ENCODE measurements at places on chromosomes 1 and 21.
A peak's percentile ranks its signal among the peaks of the same experiment; 100 is the strongest.

DNA sequence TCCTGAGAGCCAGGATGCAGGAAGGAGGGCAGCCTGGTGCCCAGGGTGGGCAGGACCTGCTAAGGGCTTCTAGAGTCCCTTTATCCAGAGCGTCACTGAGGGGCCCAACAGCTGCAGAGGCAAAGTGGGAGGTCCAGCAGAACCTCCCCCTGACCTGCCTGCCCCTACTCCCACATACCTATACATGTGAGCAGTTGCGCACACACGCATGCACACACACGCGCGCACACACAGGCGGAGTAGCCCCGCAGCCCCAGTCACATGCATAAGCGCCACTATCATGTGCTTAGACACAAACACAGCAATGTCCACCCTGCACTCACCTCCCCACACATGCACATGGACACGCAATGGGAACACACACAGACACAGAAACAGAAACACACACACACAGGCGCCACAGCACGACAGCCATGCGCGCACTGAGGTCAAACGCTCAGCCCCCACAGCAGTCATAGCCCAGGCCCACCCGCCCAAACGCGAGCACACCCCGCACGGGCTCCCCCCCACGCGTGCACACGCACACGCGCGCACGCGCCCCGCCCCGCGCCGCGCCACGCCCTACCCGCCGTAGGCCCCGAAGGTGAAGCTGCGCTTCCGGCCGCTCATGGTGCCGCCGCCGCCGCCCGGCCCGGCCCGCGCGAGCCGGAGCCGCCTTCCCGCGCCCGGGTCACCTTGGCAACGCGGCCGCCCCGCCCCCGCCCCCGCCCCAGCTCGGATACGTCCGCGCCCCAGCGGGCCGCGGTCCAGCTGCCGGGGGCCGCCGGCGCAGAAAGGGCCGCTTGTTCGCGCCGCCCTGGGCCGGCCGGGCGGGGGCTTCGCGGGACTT is 17.7 kb downstream of the RAP1GAP start:
- DNase-seq = no peak

- peak; percentile 41 for DNase-seq
These were observed 10.2 kb upstream of the CAMK2N1 start for GRCh38 chr1:20496241-20496661.

GRCh38 chr1:111789142-111789541 is 33.4 kb downstream of the DDX20 start:
- DNase-seq = no peak

GRCh38 chr21:45920824-45921600 is 60.6 kb upstream of the COL6A1 start:
- peak; percentile 47 for DNase-seq

GRCh38 chr1:60952612-60953111 is 129.7 kb upstream of the NFIA start:
- DNase-seq = no peak

DNA sequence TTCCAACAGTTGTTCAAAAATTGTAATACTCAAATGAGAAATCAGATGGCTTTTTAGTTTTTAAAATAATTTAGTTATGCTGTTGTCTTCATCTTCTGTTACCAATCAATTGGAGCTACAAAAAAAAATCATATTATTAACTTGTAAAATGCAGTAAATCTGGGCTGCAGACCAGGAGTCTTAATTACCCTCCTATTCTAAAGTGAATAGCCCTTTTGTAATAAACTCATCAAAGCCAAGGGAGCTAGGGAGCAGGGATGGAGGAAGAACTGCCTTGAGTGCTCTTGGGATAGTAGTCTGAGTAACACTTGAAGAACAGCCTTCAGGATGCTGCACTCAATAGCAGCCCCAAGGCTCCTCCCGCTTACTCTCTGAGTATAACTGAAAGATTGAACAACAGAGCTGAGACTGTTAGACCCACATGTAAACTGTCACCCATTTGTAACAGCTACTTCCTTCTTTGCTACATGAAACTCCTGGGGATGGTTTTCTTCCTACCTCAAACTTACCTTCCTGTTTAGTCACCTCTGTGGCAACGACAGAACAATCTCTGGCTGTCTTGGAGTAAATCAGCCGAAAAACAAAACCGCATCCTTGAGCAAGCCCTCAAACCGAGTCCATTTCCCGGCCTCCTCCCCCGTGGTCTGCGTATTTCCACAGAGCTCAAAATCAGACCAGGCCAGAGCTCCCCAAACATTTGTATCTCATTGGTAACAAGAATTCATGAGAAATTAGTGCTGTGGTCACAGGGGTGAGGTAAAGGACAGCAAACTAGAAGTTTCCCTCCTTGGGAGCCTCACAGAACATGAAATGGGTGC is 55.9 kb downstream of the CD58 start:
- DNase-seq = no peak

DNA sequence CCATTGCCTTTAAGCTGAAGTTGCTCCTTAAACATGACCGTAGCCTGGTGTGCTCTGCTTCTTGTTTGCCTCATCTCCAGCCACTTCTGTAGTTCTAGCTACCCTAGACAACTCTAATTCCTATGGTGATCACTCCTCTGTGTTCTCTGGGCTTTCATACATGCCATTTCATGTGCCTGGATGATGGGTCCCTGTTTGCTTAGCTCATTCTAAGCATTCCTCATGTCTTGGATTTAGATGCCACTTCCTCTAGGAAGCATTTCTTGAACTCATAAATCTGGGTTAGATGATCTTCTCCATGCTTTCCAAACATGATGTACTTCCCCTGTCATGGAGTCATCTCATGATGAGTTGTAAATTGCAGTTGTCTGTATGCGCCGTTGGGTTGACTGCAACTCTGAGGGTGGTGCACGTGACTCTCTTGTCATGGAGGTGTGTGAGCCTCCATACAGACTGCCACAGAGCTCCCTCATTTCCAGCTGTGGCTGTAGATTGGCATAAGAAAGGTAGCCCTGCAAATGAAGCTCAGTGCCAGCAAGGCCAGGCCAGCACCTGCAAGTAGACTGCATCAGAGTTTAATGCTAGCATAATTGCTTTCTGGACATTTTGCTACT is 77.2 kb downstream of the LAMC1 start:
- no peak for DNase-seq

DNA sequence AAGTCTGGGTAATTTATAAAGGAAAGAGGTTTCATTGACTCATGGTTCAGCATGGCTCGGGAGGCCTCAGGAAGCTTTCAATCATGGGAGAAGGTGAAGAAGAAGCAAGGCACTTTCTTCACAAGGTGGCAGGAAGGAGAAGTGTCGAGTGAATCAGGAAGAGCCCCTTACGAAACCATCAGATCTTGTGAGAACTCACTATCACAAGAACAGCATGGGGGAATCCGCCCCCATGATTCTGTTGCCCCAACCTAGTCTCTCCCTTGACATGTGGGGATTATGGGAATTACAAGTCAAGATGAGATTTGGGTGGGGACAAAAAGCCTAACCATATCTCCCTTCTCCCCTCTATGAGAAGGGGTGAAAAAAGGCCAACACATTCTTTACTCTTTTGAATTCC is 11.2 kb upstream of the IVNS1ABP start:
- DNase-seq = no peak

DNA sequence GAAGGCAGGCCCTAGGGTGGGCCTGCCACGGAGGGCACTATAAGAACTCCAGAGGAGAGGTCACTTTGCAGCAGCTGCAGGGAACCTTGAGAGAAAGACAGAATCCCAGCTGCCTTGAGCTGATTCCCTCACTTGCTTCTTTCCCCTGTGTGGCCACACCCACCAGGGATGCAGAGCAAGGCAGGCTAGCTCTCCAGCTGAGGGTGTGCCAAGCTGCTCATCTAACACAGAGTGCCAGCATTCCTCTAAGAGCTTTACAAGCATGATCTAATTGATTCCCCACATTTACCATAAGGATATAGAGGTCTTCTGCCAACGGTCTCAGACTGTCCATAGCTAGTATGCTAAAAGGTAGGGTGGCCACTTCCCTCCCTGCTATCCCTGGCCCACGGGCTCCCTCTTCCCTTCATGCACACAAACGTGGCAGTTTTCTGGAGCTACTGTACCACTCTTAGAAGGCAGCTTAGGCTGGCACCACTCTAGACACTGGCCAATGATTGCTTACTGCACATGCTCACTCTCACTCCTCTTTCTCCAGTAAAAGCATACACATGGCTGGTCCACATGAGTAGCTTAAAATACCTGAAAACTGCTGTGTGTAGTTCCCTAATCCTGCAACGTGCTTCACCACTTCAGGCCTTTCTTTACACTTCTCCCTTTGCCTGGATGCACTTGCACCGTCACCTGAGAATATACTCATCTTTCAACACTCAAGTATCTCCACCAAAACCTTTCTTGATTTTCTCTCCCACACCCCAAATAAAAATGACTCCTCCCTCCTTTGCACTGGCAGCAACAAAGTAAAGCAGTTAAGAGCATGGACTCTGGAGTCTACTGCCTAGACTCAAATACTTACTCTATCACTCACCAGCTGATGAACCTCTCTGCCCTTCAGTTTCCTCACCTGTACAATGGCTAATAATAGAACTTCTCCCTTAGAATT is 57.7 kb downstream of the DMAP1 start:
- DNase-seq = no peak

- DNase-seq = no peak
These were observed 49.9 kb upstream of the TNFSF18 start for GRCh38 chr1:173100476-173101107.

DNA sequence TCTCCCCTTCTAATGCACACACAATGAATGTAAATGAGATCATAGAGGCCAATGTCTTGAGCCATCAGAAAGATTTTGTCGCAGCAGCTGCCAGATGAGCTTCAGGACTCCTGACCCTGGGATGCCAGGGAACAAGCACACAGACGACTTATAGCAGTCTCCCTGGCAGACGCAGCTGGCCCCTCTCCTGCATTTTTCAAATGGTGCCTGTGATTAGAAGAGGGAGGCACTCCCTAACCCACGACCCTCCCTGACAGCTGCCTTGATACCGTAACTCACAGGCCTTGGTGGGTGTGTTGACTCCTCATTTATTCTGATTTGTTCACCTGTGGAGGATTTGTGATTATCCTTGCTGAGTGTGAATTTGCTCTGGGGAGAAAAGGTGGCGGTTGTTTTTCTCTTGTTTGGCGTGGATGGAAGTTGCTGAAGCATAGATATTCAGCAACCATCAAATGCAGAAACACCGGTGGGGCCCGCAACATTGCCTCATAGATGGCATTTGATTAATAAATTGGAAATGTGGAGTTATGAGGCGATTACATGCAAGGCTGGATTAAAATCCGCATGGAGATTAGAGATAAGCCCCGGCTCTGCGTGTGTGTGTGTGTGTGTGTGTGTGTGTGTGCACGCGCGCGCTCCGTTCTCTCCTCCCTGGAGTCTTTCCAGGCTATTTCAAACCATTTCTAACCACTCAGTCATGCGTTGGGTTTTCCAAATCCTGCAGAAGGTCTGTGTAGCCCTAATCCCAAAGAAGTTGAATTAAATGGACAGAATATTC is 2.1 kb upstream of the RD3 start:
- no peak for DNase-seq

DNA sequence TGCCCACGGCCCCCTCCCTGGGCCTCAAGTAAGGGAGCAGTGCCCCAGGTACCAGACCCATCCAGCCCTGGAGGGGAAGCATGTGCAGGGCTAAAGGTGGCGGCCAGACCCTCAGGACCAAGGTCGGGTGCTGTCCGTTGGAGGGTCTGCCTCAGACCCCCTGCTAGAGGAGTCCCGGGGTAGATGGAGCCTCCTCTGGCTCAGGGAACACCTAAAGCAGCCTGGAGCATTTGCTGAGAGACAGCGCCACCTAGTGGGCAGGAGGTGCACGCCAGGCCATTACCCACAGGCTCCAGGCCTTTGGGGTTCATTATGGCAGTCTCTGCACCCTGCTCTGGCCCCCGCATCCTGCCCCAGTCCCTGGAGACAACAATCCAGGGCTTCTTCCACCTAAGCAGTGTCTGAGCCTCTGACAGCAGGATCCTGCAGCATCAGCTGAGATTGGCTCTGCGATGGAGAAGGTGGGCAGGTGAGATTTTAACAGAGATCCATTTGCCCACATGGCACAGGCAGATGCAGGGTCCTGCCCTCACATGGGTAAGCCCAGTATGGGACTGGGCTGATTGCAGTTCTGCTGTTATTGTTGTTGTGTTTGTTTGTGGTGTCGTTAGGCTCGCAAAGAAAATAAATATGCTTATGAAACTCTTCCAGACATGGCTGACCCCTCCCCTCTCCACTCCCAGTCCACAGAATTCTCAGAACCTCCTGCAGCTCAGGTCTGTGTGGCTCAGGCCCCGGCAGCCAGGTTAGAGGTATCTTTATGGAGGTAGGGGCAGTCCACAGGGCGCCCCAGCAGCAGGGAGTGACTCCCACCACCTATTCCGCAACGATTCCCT is 42.4 kb downstream of the CTNNBIP1 start:
- DNase-seq = peak; percentile 68

DNA sequence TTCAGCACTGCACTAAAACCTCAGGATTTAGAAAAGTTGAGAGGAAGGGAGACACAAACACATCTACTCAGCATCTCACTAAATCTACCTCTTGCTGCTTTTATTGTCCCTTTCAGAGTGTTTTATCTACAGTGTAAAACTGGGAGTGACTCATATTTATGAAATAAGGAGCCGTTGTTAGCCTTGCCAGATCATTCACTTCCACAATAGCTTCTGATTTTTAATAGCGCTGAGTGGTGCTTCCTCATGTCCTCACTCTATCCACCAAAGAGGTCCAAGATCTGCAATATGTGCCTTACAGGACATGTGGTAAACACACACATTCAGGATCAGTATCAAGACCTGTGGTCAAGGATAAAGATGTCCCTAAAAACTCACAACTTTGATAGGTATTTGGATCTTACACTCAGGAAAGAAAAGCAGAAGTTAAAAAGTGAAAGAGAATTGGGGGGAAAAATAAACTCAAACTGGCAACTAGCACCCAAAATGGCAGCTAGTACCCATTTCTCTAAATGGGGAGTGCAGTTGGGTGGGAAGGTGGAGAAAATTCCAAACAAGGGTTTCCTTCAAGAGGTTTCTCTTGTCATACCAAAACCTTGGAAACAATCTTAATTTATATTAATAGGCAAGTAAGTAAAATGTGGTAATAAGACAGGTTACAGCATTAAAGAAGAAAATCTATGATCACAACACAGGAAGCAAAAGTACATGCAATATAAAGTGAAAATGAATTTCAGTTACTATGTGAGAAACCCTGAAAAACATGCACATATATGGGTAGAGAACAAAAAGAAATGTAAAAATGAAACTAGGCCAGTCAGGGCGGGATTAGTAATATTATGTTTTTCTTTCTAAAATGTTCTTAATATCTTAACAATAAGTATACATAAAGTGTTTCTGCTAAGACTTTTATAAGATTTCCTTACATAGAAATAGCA is 15.9 kb downstream of the DUSP10 start:
- peak; percentile 76 for DNase-seq

- DNase-seq = no peak
These were observed 42.4 kb downstream of the ATP6V1G3 start for GRCh38 chr1:198498103-198498385.

GRCh38 chr1:22553991-22554522 is 9.2 kb upstream of the EPHA8 start:
- no peak for DNase-seq

DNA sequence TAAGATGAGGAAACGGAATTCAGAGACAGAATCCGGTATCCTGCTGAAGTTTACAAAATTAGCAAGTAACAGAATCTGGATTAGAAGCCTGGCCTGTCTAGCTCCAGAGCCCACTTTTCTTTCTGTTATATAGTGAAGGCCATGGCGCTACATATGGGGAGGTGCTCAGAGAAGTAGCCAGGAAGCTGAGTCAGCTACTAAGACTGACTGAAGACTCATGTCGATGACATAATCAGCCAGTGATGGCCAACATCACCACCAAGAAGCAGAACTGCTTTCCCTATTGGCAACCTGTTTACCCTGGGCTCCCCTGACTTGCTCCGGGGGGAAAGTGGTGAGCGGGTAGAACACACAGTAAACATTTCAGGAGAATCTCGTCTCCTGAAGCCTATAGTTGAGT is 18.8 kb downstream of the LRRC52 start:
- peak; percentile 29 for DNase-seq

Data from HCEC 1CT (cell line).